Colonic mucosa (tissue), 4 donors: ENCODE measurements at places on chromosomes 12 and 14.
A peak's percentile ranks its signal among the peaks of the same experiment; 100 is the strongest.

DNA sequence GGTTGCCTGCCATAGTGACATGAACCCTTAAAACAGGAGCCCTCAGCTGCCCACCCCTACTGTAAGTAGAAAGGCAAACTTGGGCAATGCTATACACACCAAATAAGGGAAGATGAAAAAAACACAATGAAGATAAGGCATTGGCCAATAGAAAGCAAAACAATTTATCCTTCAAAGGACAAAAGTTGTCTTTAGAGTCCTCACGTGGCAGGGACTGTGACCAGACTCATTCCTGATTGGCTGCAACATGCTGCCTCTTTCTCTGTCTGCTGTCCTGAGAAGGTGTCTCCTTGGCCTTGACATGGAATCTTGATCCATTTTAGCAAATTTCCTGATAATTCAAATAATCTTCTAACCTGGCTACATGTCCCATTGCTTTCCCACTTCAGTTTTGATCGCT, 131.9 kb downstream of the GPR135 start:
- DNase-seq, result no peak

DNA sequence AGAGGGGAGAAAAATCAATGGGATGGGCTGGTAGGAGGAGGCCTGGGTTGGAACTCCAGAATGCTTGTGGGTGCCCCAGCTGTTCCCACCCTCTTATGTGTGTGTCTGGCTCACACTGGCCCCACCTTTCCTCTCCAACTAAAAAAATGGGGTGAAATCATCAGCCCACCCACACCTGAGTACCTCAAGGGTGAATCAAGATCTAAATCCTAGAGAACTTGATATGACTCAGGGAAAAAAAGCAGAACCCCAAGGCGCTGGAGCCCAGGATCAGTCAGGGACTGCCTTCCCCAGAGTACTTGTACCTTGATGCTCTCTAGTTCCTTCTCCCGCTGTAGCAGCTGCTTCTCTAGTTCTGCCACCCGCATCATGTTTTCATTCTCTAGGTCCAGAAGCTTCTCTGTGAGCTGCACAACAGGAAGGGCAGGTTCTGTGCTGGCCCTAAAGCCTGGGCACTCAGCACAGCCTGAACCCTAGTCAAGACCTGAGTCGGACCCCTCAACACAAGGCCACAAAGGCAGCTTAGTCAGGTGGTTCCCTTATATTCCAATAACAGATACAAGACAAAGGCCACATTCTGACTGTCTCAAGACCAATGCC, 29.7 kb downstream of the PRPF40B start:
- no peak for DNase-seq

DNA sequence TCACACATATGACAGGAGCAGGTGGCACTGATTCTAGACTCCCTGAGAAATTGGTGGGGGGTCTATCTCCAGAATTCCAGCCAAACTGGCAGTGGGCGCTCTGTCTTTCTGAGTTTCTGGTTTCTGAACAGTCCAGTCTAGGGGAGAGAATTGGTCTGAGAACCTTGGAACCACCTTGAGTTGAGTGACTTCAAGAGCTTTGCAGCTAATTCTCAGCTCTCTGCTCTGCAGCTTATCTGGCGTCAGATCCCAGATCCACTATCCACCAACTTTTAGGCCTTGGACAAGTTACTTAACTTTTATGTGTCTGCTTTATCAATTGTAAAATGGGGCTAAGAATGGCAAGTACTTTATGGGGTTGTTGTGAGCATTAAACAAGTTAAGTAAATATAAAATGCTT, 1.7 kb upstream of the KRT76 start:
- DNase-seq, result no peak

- no peak for DNase-seq
Observed at GRCh38 chr12:73951956-73952703, 585.5 kb upstream of the ATXN7L3B start.

GRCh38 chr12:51482929-51483697, 58.5 kb downstream of the SLC4A8 start:
- DNase-seq, result no peak

GRCh38 chr12:81949841-81950308, 190.7 kb upstream of the PPFIA2 start:
- no peak for DNase-seq

GRCh38 chr14:85764822-85765221, 234.9 kb downstream of the FLRT2 start:
- DNase-seq, result no peak

- DNase-seq, result no peak
Observed at GRCh38 chr14:93271111-93271510, 61.7 kb downstream of the BTBD7 start.

DNA sequence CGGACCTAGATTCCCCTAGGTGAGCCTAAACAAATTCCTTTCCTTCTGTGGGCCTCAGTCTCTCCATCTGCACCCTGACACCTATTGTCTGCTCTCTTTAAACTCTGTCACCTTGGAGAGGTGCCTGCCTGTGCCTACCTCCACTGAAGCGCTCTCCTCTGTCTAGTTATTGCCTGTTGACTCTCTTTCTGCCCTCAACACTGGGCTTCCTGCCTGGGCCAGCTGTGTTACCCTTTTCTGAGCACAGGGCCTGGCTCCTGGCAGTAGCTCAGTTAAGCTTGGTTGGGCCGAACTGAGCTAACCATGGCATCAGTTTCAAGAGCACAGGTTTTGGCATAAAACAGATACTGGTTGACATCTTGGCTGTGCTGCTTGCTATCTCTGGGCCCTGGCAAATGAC, 43.5 kb downstream of the PRMT8 start:
- no peak for DNase-seq

DNA sequence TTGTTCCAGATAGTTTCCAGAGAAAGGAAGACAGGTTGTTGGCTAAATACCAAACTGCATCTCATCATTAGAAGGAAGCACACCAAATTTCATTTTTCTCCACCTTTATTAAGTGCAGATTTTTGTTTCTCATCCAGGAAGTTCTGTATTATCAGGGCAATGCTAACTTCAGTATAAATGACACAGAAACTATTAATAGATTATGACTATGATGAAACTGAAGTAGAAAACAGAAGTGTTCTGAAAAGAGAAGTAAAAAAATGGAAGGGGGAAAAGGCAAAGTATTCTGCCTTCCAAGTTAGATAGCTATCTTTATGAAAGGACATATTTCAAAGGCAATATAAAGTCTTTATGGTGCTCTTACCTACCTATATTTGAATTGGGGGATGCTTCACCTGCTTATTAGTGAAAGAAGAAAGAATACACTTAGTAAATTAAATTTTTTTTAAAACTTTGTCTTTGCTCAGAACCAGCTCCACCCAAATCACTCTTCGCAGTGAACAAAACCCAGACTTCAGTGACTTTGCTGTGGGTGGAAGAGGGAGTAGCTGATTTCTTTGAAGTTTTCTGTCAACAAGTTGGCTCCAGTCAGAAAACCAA, 223.9 kb downstream of the PTPRO start:
- no peak for DNase-seq

- DNase-seq, result no peak
Observed at GRCh38 chr12:104467346-104467837, 10.6 kb downstream of the CHST11 start.

DNA sequence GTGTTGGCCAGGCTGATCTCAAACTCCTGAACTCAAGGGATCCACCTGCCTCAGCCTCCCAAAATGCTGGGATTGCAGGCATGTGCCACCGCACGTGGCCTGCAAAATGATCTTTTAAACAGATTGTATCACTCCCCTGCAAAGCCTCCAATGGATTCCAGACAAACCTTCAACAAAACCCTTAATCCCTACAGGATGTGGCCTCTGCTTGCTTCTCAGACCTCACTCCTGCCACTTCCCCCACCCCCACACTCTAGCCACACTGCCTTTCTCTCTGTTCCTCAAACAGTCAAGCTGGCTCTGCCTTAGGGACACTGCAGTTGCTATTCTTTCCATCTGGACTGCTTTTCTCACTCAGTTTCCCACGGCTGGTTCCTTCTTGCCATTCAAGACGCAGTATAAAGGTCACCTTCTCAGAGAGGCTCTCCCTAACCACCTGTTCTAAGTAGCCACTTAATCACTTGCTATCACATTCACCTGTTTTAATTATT, 47.3 kb upstream of the TMED10 start:
- DNase-seq, result peak; percentile 36

DNA sequence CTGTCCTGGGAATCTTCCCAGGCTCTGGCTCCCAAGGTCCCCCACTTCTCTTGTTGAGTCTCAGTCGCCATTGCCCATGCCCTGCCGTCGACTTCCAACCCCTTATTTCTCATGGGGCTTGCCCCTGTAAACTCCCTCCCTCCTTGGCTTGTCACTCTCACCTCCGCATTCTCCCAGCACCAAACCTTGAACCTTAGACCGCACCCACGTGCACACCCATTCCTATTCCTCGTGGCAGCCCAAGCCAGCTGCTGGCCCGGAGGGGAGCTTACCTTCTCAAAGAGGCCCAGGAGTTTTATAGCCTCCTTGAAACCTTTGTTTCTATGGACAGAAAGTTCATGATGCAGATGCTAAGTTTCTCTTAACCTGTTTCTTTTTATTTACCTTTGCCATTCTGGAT, 4.6 kb downstream of the JDP2 start:
- peak; percentile 85 for DNase-seq

GRCh38 chr12:52243856-52244614, 11.0 kb downstream of the KRT7 start:
- peak; percentile 70 for DNase-seq

- no peak for DNase-seq
Observed at GRCh38 chr12:2797721-2798418, 3.1 kb downstream of the FKBP4 start.

DNA sequence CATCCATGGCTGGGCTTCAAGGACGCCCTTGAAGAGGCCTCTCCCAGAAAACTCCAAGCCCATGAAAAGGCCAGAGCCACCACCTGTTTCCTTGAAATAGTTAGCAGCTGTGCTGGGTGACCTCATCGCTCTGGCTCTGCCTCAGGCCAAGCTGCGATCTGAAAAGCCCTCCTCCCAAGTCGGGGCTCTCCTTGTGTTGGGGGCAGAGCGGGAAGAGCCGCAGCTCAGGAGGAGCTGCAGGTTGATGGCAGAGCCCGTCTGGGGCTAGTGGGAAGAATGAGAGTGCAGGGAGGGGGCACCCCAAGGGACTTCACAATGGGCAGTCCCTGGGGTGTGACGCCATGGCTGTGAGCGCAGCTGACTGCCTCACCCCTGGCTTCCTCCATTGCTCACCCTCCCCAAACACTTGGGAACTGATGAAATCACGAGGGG, 50.0 kb upstream of the STON2 start:
- DNase-seq, result no peak

DNA sequence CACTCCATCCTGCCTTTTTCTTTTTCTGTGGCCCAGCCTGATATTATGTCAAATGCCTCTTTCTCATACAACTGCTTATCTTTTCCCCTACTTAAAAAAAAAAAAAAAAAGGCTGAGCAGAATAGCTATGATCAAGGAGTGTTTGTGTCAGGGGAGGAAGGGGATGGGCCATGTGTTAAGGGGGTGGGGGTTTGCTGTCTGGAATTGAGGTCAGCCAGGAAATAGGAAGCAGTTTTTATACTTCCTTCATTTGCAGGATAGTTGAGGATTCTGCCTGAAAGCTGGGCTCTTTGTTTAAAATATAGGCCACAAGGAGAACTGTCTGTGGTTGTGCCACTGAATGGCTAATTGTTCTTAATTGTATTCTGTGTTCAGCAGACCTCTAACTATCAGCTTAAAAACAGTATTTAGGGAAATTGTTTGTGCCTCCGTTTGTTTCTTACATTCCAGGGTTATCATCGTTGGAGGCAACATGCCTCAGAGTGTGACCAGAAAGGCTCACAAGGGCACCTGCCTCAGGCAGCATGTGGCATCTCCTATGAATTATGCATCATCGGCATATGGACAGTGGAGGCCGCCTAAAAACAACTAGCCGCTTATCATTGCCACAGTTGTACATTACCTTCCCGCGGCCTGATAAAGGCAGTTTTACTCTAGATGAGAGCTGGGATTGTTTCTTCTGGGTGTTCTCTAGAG, 96.0 kb downstream of the SRGAP1 start:
- no peak for DNase-seq

GRCh38 chr14:80433811-80434210, 222.5 kb upstream of the DIO2 start:
- no peak for DNase-seq

- DNase-seq, result no peak
Observed at GRCh38 chr12:29517264-29517663, 19.8 kb upstream of the OVCH1 start.

GRCh38 chr12:46944088-46944487, 118.3 kb upstream of the SLC38A4 start:
- no peak for DNase-seq

GRCh38 chr12:122473543-122474323, 27.0 kb downstream of the ZCCHC8 start:
- DNase-seq, result no peak

GRCh38 chr12:29455087-29455486, 42.4 kb downstream of the OVCH1 start:
- DNase-seq, result no peak

DNA sequence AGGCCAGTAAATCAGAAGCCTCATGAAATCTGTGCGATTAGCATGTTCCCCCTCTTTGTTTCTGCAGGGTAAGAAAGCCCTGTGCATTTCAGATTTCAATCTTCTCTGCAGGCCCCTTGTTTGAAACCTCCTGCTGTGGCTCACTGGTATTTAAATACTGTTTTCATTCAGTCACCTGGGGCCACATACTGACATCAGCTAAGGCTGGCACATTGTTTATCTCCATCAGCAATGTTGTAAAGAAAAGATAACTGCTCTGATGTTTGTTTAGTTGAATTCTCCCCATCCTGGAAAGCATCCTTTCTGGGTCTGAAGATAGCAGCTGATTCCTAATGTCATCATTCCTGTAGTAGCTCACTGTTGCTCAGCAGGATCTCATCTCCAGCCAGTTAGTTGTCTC, 554.9 kb downstream of the NRXN3 start:
- no peak for DNase-seq

DNA sequence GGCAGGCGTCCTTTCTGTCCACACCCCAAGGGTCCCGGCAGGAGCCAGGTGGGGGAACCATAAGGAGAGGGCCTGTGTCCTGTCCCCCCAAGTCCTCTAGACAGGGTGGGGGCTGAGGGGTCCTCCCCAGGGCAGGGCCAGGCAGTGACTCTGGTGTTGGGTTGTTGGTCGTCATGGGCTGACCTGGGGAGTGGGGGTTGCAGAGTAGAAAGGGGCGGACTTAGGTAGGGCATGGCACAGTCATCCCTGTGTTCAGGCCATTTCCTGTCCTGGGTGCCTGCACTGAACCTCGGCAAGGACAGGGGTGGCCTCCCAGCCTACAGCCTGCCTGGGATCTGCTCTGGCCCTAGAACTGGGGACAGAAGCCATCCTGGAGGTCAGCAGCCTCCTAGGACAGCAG, 356.2 kb downstream of the TMEM121 start:
- no peak for DNase-seq

DNA sequence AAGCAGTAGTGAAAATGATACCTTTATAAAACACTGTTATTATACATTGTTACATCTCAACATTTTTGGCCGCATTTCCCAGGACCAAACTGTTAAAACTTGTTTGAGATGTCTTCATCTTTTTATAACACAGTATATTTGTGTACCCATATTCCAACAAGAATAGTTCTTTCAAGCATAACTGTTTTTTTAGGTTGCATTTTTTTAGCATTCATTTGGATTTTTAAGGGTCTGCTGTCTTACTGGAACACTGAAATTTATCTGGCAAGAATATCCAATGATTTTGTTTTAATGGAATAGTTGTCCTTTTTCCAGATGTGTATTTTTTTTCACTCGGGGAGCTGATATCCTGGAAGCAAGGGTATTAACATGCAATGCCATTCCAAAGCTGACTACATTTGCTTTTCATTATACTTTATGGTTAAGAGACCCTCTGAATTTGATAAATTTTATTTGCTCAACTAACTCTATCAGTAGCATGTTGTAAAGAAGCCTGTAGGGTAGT, 8.9 kb upstream of the NAV3 start:
- DNase-seq, result no peak
